ENCODE measurements at places on chromosomes 16 and 17. TPM values are rescaled to one million over a fixed set of nuclear protein-coding genes. Genes with fewer than 3 reads are reported as not detected.

ATP2A3 gene
- 4.5 TPM for total RNA-seq

DNA sequence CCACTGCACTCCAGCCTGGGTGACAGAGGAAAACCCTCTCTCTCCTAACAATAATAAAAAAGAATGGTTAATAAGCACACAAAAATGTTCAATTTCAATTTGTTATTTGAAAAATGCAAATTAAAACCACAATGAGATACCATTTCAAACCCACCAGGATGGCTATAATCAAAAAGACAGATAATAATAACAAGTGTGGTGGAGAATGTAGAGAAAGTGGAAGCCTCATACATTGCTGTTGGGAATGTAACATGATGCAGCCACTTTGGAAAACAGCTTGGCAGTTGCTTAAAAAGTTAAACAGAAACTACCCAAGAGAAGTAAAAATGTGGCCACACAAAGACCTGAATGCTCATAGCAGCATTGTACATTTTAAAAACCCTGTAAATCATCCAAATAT, 51.8 kb upstream of the MAP3K14 start:
- no peak for DNase-seq

- DNase-seq: no peak
Observed at GRCh38 chr16:50573947-50574744, 25.9 kb downstream of the NKD1 start.

GRCh38 chr17:27846042-27846655, 45.8 kb upstream of the NOS2 start:
- DNase-seq: no peak

DNA sequence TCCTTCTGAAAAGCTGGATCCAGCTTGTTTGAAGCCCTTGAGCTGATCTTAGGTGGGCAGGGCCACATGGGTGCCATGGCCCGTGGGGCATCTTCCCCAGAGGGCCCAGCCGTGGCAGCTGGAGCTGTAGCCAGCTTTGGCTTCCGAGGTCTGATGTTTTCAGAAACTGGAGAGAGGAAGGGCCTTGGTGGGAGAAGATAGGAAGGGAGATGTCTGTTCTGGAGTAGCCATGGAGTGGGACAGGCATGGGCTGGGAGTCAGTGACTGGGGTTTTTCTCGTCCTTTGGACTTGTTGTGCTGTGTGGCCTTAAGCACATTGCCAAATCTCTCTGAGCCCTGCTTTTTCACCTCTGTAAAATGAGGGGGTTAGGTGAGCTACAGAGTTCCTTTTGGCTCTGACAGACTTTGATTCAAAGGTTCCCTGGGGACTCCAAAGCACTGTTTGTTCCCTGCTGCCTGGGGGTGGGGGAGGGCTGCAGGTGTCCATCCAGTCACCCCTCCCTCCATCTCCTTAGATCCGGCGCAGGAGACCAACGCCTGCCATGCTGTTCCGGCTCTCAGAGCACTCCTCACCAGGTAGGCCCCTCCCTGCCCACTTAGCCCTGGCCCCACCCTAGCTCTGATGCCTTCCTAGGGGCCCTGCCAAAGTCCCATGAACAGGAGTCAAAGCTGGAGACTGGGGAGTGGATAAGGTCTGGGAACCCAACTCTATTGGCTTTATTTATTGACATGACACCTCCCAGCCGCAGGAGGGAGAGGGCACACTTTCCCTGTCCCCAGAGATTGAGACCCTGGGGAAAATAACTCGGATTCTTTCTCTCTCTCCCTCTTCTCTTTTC, 2.1 kb downstream of the PPP1R1B start:
- DNase-seq: no peak

SAMD14 gene
- not detected for total RNA-seq

CHST4 gene
- 2.6 TPM for total RNA-seq

- no peak for DNase-seq
Observed at GRCh38 chr16:75266738-75267630, 15.6 kb upstream of the BCAR1 start.

DNA sequence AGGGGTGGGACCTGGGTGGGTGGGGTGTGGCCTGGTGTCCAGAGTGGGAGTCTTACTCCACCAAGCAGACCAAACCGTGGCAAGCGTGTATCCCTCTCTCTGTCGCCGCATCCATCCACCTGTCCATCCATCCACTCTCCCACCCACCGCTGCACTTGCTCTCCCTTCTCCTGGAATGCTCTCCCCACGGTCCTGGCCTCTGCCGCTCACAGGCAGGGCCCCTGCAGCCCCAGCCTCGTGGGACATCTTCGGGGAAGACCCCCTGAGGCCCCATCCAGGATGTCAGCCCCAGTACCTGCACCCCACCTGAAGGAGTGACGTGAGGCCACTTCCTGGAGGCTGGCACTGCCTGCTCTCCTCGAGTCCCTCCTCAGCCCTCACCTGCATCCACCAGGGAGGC, 189.5 kb upstream of the GSE1 start:
- DNase-seq: no peak

GRCh38 chr16:17331991-17332390, 138.8 kb downstream of the XYLT1 start:
- no peak for DNase-seq

DNA sequence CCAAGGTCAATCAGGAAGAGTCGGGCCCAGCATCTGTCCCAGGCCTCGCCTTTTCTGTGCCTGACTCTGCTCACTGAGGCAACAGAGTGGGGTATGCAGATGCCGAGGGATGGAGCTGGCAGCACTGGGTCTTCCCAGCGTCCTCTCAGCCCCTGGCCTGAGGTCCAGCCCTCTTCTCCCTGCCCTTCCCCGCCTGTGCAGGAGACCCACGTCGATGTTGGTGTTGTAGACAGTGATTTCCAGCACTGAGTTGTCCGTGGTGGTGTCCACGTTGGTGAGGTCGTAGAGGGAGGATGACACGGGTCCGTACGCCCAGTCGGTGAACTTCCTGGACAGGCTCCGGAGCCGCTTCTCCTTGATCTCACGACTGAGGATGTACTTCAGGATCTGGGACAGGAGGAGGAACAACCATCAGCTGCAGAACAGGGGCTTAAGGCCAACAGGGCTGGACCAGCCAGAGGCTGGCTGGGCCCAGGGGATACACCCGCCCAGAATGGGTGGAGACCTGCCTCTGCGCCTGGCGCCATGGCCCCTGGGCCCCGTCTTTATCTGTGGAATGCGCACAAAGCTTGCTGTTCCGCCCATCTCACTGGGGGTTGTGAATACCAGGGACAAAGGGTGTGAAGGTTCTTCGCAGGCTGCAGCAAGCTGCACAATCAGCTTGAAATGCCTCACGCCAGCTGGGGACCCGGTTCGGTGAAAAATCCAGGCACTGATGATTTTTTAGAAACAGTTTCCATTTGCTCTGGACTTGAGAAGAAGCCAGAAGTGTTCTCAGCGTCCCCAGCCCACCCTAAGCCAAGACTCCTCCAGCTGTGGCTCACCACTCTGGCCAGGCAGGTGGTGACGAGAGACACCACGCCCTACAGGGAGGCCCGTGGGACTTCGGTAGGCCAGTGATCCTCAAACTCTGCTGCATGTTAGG, 27.5 kb downstream of the TRPV3 start:
- no peak for DNase-seq

CCL16 gene
- not detected for total RNA-seq

GRCh38 chr17:42290577-42290976, 2.3 kb downstream of the STAT5A start:
- DNase-seq: no peak

TBC1D3K gene
- not detected for total RNA-seq

GRCh38 chr16:25217921-25218320, 1.2 kb downstream of the AQP8 start:
- DNase-seq: no peak

- DNase-seq: no peak
Observed at GRCh38 chr17:40342504-40343218, 21.9 kb downstream of the GJD3 start.

KRTAP16-1 gene
- total RNA-seq: not detected

DNA sequence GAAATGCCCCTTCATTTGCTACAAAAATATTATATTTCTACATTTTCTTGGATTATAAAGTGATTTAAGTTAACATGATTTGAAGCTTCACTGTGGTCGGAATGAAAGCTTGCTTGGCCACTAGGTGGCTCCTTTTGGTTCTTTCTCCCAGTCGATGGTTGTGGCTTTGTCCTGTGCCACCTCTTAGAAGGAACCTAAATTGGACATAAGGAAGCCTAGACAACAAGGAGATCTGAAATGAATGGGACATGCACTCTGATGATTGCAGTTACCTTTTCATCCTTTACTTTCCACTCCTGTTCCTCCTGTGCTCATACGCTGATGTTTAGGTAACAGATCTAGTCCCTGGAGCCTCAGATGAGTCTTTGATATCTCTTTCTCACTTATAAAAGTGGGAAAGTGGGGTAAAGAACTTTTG, 39.2 kb downstream of the FTO start:
- no peak for DNase-seq

SLC12A3 gene
- total RNA-seq: not detected

GRCh38 chr17:29524692-29525091, 42.1 kb downstream of the ABHD15 start:
- no peak for DNase-seq

DNA sequence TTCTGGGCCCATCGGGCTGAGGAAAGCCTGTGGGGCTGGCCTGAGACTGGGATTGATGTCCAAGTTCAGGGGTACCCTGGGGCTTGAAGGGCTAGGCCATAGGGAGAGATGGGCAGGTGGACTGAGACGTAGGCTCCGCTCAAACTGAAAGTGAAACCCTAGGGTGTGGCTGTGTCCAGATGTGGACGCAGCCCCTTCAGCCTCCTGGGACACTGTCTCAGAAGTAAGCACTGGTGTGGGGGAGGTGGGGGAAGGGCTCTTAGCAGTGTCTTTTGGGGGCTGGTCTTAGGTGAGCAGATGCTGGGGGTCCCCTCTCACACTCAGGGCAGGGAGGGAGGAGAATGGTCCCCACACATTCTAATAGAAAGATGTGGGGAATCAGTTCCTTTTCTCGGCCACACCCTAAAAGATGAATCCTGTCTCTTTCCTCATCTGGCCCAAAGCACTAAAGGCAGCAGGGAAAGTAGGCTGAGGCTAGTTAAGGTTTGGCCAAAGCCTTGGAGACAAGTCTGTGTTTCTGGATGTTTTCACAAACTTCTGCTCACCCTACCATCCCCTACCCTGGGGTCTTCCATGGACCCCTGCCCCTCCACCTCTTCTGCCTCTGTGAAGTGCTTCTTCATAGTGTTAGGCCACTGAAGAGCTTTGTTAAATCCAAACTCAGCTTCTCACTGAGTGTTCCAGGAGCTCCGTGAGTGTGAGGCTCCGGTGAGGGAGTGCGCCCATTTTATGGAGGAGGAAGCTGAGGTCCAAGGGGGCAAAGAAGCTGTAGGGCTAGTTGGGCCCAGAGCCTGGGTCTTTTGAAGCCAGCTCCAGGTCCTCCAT, 5.6 kb downstream of the FMNL1 start:
- DNase-seq: no peak

GRCh38 chr17:20121359-20122253, 112.4 kb downstream of the SPECC1 start:
- DNase-seq: no peak

DNA sequence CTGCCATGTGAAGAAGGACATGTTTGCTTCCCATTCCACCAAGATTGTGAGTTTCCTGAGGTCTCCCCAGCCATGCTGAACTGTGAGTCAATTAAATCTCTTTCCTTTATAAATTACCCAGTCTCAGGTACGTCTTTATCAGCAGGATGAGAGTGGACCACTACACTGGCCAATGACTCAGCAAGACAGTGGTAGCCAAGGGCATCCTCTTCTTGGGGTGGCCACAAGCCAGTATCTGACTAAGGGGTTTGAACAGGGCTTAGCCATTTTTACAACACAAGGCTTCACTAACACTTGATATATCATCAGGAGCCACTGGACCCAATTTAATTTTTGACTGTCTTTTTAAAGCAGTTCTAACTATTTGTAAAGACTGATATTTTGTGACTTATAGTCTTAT, 21.1 kb upstream of the KRT24 start:
- no peak for DNase-seq

DNA sequence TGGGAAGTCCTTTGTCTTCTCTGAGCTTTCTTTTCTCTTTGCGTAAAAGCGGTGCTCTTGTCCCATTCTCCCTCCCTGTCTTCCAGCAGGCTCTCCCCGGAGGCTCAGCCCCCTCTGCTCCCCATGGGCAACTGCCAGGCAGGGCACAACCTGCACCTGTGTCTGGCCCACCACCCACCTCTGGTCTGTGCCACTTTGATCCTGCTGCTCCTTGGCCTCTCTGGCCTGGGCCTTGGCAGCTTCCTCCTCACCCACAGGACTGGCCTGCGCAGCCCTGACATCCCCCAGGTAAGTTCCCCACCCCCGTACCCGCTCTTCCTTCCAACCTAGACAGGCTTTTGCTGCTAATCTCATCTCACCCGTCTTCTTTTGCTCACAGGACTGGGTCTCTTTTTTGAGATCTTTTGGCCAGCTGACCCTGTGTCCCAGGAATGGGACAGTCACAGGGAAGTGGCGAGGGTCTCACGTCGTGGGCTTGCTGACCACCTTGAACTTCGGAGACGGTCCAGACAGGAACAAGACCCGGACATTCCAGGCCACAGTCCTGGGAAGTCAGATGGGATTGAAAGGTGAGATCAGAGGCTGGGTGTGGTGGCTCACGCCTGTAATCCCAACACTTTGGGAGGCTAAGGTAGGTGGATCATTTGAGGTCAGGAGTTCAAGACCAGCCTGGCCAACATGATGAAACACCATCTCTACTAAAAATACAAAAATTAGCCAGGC, 1.3 kb downstream of the TMEM219 start:
- DNase-seq: no peak

GRCh38 chr17:10292057-10292937, 80.5 kb downstream of the MYH13 start:
- DNase-seq: no peak

DNA sequence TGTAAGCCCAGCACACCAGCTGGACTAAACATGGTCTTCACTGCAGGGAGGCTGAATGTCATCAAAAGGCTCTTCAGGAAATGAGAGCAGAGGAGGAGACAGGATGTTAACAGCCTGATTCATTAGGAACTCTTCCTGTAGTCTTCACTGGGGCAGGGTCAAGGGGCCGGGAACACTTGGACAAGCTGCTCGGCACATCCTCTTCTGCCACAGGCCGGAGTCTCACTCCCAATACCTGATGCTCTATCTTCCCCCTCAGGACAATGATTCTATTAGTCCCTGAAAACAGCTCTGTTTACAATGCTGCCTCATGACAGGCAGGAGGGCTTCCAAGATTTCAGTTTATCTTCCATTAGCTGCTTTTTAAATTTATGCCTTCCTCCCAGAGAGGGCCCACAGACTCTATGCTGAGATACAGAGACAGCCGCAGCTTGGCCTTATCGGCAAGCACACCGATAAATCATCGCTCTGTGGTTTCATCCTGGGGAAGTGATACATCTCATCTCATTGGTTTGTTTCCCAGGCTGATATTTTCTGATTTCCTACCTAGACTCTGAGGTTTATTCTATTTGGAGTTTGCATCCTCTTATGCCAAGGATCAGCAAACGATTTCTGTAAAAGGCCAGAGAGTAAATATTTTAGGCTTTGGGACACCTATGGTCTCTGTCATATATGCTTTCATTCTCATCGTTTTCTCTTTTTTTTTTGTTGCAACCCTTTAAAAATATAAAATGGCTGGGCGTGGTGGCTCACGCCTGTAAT, 214.0 kb upstream of the ASIC2 start:
- DNase-seq: no peak

G6PC1 gene
- total RNA-seq: not detected
